ENCODE measurements at places on chromosomes 1 and 21. TPM values are rescaled to one million over a fixed set of nuclear protein-coding genes. Genes with fewer than 3 reads are reported as not detected.

The MARCKSL1 gene
- total RNA-seq = 332 TPM

The ALX3 gene
- not detected for total RNA-seq

The ZBTB18 gene
- total RNA-seq = 713 TPM

The NBPF14 gene
- 20.0 TPM for total RNA-seq

The INSRR gene
- 0.31 TPM for total RNA-seq

The RIIAD1 gene
- 8.8 TPM for total RNA-seq

The OR2T2 gene
- not detected for total RNA-seq

The NBPF19 gene
- 15.0 TPM for total RNA-seq

The REN gene
- total RNA-seq = not detected

The USF1 gene
- 121 TPM for total RNA-seq

The CFAP74 gene
- 0.63 TPM for total RNA-seq

The TMEM82 gene
- total RNA-seq = not detected

The TNFSF4 gene
- 1.9 TPM for total RNA-seq

The WNT2B gene
- 5.6 TPM for total RNA-seq

The COL8A2 gene
- 0.94 TPM for total RNA-seq

The GJA9 gene
- not detected for total RNA-seq

The MYOM3 gene
- not detected for total RNA-seq

The ZNF683 gene
- total RNA-seq = not detected

Measured in parietal lobe (tissue), 2 donors.